Adrenal gland (tissue), 19 donors: ENCODE measurements at places on chromosomes 11 and 22.

DNA sequence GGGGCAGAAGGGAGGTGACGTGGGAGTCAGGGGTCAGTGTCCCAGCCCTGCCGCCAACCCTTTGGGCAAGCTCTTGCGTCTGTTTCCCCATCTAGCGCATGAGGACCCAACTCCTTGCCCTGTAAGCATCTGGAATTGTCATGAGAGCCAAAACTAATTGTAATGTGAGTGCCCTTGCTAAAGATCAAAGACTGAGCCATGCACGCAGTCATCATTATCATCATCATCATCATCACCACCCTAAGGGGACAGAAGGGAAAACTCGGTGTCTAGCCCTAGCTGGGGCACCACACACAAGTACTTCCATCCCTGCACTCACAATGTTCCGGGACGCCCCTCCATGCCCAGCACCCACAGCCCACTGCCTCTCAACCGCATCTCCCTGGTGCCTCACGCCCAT, 2.5 kb downstream of the LIF start:
- DNase-seq, result no peak

GRCh38 chr11:12508151-12508751, 130.9 kb downstream of the PARVA start:
- no peak for DNase-seq

DNA sequence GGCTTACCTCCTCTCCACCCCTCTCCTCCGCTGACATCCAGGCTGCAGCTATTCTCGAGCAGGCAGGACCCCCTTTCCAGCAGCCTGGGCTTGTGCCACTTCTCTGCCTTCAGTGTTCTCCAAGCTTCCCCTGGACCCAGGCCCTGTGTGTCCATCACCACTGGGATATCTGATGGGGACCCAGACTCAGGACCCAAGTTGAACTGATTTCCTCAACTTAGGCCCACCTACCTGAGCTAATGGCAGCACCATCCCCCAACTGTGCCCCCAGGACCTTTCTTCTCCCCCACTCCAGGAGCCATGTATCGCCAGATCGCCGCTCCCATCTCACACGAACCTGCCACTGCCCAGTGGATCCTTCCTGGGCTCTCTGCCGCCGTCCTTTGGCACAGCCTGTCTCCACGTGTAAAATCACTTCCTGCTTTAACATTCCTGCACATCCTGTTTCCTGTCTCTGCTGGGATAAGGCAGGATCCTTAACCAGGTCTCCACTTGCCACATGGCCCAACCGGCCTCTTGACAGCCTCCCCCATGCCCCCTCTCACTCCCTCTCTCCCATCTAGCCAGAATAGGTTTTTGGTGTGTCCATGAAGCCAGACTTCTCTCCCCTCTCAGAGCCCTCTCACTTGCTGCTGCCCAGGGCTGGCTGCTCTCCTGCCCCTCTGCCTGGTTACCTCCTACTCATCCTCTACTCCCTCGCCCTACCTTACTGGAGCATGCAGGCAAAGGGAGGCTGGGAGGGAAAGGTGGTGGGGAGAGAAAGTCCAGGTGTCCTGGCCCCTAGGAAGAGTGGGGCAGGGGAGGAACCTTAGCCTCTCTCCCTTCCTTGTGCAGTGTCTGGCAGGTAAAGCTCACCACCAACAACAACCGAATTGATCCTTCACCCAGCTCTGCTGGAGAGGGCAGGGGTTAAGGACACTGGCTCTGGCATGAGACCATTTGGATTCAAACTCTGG, 9.4 kb downstream of the SPATA19 start:
- DNase-seq, result no peak

GRCh38 chr11:68213135-68213515, at the start of gene KMT5B:
Gene KMT5B, minus strand, starts transcription at chr11:68213296. Its CDS starts 23,220 bp downstream, at chr11:68190076.
- peak; percentile 54 for DNase-seq

GRCh38 chr11:29333993-29334775, 682.6 kb downstream of the KCNA4 start:
- DNase-seq, result no peak

- no peak for DNase-seq
Measured at GRCh38 chr11:123942413-123942812, 1.2 kb downstream of the OR6T1 start.
